Brain microvascular endothelial cell (primary cell): ENCODE measurements at places on chromosomes 4 and X.

DNA sequence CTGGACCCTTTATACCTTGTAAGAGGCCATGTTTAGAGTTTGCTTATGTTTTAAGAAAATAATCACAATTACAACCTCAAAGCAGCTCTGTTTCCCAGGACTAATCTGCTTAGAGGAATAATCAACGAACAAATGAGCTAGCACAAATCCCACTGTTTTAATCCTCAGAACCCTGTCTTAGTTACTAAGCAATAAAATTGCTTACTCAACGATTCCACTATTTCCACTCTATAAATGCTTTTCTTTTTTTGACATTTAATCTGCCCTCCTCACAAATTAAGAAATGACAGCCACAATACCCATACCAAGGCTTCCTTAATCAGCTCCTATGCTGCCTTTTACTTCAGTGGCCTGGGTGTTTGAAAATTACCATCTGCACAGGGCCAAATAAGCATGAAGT lies 48.8 kb downstream of the FAM120C start:
- DNase-seq, result no peak

DNA sequence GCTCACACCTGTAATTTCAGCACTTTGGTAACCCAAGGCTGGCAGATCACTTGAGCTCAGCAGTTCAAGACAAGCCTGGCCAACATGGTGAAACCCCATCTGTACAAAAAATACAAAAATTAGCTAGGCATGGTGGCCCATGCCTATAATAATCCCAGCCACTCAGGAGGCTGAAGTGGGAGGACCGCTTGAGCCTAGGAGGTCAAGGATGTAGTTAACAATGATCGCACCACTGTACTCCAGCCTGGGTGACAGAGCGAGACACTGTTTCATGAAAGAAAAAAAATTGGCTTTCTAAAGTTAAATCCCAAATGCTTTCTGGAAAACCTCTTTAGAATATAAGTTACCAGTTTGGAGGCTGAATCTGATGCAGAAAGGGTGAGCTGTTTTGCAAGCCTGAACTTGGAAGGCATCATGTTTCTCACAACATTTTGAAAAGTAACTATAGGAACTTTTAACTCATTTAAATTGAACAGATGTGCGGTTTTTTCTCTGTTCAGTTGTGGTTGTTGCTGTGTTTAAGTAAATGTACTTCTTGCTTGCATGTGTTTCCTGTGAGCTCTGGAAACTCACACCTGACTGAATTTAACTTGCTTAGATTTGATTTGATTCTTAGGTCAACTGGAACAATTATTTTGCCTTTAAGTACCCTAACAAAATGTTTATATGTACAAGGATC lies 39.8 kb upstream of the TMEM131L start:
- DNase-seq, result no peak

- DNase-seq, result peak; percentile 91
These were observed 110.8 kb downstream of the AFAP1 start for GRCh38 chr4:7828793-7829301.

GRCh38 chr4:11470438-11471045 lies 41.8 kb upstream of the HS3ST1 start:
- DNase-seq, result no peak

DNA sequence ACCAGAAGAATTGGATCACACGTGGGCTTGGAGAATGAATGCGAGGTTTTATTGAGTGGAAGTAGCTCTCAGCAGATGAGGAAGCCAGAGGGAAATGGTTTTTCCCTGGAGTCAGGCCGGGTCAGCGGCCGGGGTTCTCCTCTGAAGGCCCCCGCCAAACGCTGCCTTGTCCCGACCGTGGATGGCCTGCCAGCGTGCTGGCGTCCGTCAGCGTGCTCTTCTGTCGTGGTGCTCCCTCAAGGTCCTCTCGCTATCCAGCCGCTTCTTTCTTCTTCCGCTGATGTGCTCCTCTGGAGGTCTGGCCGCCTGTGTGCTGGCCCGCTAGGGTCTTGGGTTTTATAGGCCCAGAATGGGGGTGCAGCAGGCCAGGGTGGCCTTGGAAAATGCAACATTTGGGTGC lies 632.2 kb downstream of the TRAM1L1 start:
- no peak for DNase-seq

DNA sequence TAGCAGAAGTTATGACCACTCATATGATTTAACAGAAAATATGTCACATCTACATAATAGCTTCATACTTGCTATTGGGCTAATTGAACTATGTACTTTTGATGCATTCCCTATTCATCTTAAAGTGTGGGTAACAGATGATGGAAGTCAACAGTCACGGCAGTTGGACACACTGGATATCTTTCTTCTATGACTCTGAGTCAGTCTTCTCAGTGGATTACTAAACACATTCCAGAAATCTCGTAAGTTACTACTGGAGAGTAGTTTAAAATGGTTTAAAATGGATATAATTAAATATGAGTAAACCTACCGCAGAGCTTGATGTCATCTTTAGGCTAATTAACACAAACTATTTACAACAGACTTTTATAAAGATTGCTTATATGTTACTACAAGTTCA lies 30.1 kb upstream of the CFAP299 start:
- DNase-seq, result peak; percentile 45

GRCh38 chrX:19874391-19875049 lies 12.9 kb downstream of the SH3KBP1 start:
- DNase-seq, result no peak

DNA sequence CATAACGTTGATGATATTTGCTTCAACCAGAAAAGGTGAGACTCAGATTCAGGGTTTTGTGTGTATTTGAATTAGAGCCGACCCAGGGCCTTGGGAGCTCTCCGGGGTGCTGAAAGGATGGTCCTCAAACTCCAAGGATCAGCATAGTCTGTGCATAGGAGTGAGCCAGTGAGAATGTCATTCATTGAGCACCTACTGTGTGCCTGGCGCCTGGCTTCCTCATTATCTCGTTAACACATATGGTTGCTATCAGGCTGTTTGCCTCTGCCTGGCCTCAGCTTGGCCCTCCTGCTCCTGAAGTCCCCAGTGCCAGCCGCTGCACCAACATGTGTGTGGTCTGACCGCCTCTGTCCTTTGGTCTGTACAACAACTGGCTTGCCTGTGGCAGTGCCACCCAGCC lies 25.1 kb upstream of the JAKMIP1 start:
- peak; percentile 14 for DNase-seq

DNA sequence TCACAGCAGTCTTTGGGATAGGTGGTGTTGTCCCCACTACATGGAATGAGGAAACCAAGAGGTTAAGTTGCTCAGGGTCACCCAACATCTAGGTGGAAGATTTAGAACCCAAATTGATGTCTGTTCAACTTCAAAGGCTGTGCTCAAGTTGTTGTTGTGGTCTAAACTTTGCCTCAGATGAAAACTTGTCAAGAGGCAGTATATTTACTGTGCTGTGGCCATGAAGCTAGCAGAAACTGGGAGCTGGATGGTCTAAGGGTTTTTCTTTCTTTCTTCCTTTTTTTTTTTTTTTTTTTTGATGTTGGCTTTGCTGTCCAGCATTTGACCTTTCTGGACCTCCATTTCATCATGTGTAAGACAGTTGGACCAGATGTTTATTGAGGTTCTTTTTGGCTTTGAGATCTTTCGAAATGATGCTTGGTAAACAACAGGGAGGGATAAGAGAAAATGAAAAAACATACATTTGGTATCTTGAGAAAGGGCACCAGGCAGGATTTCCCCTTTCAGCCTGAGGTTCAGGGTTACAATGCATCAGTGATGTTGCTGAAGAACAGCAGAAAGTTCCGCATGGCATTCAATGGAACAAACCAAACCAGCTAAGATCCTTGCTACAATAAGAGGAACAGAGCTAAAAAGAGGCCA lies 166.2 kb upstream of the RPS6KA3 start:
- DNase-seq, result no peak

GRCh38 chr4:68366600-68366999 lies 16.7 kb upstream of the YTHDC1 start:
- DNase-seq, result peak; percentile 78

- peak; percentile 87 for DNase-seq
These were observed 22.6 kb upstream of the CD38 start for GRCh38 chr4:15755321-15756155.

- peak; percentile 24 for DNase-seq
These were observed 67.5 kb upstream of the SH3RF1 start for GRCh38 chr4:169338241-169338640.

GRCh38 chrX:9775930-9776329 lies 10.3 kb upstream of the GPR143 start:
- DNase-seq, result no peak

DNA sequence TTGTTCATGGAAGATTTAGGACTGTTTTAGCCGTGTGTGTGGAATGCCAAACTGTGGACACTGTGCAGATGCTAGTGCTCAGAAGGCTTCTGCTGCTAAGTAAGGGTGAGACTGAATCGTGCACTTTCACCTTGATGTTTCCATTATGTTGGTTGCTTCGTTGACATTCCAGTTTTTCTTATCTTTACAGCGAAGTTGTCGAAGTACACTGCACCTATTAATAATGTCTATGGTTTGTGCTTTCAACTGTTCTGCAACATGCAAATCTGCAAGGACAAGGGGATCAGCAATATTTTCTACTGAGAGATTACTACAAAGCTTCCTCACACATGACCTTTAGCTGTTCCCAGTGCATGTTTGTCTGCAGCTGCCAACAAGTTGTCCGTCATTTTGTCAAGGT lies 67.7 kb downstream of the UGT2A3 start:
- DNase-seq, result no peak

GRCh38 chr4:56310401-56311125 lies 76.7 kb downstream of the AASDH start:
- DNase-seq, result no peak

DNA sequence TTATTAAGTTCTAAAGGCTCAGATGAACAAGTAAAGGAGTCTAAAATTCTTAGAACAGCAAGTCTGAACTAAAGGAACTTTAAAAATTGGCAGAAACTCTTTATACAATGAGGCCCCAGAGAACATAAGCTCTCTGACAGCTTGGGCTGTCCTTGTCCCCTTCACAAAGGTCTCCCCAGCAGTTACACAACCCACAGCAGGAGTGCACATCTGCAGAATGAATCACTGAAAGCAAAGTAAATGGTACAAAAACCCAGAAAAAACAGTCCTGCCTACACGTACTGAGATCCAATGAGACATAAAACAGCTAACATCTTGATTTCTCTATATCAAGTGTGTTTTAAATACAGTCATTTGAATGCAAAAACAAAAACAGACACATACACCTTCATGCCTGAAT lies 18.7 kb downstream of the RBBP7 start:
- DNase-seq, result no peak

GRCh38 chr4:53378171-53378482 lies 686 bp downstream of the FIP1L1 start:
- DNase-seq, result no peak

DNA sequence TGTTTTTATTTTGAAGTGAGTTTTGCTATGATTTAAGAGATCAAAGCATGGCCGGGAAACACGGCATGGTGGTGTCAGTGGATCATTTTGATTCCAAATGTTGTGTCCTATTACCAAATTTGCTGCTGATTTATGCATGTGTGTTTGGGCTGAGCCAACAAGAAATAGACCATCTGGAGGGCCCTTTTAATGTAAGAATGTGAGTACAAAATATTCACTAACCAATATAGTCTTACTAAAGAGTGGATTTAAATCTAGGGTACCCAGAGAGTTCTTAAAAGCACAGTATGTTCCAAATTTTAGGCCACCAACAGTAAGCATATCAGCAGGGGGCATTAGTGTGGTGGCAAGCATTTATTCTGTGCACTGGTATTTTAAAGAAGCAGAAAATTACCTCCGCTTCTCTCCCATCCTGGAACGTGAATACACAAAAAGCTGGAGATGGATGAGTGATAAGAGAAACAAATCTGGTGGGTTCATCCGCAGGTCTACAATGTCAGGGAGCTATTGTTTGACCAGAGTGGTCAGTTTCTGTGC lies 444.4 kb upstream of the IGFBP7 start:
- no peak for DNase-seq

DNA sequence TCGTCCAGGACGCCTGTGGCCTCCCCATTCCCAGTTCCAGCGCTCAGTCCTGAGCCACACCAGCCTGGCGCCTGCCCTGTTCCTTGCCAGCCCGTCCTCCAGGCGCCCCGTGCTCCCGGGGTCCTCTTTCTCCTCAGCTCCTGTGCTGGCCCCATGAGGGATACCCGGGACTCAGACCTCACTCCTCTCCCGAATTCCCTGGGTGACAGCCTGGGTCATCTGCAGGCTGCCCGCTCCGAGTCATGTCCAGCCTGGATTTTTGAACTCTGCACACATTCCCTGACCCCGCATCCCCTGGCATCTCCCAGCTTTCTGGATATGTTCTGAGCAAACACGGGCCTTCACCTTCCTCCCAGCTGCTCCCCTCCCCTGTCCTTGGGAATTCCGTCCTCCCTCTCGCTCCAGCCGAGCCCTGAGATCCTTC lies 14.9 kb upstream of the ADD1 start:
- DNase-seq, result no peak
